Activated effector memory CD4-positive, alpha-beta T cell treated with Interleukin-2 at 50 U/mL for 16 hours (primary cell): ENCODE measurements at places on chromosomes 6 and 20.

DNA sequence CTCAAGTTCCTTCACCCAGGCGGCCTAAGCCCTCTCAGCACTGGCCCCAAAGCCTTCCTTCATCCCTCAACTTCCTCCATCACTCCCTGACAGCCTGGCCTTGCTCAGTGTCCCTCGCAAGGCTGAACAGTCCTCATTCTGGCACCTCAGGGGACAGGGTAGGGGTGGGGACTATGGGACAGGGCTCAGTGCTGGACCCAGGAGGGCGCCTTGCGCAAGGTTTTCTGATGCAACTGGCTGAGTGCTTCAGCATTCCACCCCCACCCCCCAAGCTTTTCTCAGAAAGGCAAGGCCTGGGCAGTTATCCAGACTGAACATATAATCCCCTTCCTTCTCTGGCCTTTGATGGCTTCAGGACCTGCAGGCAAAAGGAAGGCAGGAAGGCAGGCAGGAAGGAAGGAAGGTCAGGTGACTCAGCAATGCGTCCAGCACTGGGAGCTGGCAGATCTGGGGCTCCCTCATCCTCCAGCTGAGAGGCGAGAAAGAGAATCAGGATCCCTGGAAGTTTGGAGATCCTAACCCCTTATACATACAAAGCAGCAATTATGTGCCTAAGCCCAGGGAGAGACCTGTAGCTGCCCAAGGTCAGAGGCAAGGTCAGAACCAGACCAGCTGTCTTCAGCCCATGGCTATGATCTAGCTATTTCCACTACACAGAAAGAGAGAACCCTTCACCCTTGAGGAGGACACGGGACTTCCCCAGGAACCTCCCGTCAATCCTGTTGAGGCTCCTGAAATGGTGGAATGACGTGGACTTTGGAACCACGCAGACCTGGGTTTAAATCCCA lies 8.6 kb upstream of the TRIB3 start:
- DNase-seq: no peak

DNA sequence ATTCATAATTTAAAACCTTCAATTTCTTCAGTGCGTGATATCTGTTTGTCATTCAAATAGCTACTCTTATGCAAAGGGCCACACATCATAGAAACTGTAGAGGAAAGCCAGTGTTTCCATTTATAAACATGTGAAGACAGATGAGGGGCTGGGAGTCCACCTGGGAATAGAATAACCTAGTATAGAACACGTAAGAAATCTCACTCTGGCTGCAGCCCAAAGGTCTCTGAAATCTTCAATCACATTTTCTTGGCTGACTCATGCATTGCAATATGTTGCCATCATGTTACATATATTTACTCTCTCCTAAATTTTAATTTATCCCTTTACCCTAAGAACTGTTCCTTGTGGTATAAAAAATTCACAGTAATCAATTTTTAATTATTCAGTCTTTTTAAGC lies 123.2 kb downstream of the ELOVL4 start:
- DNase-seq: no peak

DNA sequence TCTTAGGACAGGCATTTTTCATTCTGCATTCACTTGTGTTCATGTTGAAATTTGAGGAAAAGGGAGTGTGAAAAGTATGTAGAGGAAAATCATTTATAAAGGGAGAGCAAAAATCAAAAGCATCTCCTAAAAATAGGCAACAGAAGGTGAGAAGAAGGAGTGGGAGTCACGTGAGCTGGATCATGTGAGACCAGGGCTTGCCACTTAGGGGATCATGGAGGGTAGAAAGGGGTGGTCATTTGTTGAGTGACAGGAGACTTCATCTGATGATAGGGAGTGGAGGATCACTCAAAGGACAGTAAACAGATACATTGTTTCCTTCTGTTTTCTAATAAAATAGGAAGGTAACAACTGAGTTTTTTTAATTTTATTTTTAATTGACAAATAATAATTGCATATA lies 17.1 kb downstream of the RBM24 start:
- DNase-seq: no peak

DNA sequence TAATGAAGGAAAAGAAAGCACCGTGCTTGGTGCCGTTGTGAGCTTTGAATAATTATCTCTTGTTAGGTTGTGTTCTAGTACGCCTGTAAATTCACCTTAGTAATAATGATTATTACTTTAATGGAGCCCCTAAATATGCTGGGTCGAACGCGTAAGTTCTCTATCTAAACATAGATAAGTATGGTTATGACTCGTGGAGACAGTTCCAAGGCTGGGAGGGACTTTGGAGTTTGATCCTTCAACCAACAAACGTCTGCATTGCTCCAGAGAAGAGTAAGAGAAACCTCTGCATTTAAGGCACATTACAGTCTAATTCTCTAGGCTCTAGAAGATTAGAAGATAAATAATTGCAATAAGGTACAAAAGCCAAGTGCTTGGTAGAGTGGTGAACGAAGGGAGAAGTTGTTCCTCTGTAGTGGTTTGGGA lies 514 bp downstream of the ACOT13 start:
- no peak for DNase-seq

- no peak for DNase-seq
These were observed 84.8 kb downstream of the TTLL2 start for GRCh38 chr6:167409694-167410093.

DNA sequence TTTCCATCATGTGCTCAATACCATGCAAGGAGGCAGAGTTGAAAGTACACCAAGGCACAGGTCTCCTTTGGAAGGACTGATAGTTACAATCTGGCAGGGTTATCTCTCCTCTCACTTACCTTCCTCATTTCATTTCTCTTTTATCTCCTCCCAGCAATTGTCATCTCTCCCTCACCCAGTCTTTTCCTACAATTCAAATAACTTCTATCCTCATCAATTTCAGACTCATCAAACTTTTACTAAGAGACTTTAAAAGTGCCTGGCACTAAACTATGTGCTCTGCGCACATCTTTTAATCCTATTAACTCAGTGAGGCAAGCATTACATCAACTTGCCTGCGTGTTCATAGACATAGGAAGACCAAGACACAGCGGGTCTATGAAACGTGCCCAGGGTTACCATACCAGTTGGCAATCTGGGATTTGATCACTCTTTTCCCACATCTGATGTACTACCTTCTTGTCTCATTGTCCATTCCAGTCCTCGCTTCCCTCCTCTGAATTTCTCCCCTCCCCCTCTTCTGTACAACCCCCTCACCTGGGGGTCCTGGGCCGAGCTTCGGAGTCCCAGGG lies 1.2 kb downstream of the VARS1 start:
- no peak for DNase-seq

- no peak for DNase-seq
These were observed 32.0 kb downstream of the CFAP61 start for GRCh38 chr20:20084296-20084752.

DNA sequence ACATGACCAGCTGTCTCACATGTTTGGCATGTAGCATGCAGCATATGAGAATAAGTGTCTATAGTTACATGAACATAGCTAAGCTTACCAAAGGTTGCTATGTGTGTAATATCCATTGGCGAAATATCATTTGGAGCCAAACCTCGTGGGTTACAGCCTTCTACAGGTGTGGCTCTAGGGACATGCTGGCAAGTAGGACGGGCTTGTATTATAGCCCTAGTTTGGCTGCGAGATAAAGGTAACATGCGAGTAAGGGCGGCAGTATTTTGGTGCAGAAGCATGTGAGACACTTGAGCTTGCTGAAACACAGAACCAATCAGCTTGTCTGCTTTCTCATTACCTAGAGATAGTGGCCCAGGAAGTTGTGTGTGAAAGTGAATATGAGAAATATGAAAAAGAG lies 6.5 kb upstream of the ABHD12 start:
- no peak for DNase-seq

DNA sequence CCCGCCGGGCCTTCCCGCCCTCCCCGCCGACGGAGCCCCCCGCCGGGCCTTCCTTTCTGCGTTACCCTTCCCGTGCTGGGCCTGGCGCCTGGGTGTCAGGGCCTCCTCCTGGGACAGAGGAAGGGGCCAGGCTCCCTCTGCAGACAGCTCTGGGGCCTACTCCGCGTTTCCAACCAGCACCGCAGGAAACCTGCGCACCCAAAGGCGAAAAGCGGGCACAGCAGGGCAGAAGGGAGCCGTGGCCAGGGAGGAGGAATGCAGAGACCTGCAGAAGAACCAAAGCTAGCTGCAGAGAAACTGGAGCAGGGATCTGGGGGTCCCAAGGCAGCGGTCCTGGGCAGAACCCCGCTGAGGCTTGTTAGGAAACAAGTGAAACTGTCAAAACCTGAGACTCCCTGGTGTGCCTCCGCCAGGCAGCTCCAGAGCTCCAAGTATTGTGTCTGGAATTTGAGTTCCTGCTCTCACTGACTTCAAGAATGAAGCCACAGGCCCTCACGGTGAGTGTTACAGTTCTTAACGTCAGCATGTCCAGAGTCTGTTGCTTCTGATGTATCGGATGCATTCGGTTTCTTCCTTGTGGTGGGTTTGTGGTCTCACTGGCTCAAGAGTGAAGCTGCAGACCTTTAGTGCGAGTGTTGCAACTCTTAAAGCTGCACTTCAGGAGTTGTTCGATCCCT lies 33.3 kb downstream of the IRF4 start:
- DNase-seq: no peak

GRCh38 chr6:50899306-50899870 lies 80.7 kb downstream of the TFAP2B start:
- no peak for DNase-seq

DNA sequence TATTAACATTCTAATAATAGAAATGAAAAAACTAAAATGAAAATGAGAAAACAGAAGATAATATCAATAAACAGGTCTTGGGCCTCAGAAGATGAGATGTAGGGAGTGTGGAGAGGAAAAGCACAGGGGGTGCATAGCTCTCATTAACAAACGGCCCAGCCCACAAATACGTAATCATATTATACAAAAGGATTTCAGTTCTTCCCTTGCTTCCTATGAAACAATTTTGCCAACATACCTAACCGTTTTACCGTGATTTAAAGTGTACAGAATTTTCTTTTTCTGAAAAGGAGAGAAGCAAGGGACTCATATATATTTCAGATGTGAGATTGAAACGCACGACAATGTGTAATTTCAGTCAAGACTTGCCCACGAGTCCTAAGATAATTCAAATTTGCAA lies 136.0 kb downstream of the HFE start:
- no peak for DNase-seq

DNA sequence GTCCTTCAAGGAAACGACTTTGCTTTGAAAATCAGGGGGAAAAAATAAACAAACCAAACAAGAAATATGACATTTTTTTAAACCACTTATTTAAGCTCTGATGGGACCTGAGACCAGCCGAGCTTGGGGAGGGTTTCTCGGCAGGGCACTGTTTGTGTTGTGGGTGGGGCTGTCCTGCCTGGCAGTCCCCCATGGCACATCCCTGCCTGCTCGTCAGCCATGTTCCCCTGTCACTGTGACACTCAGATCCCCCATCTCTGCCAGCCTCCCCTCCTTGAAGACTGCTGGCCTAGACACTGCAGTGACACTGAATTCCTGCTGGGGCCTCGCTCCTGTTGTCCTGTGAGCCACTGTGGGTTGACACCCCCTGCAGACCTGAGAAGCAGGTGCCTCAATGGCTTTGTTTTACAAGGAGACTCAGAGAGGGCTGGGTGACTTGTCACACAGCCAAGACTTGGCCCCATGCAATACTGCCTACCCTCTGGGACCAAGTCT lies 95.1 kb upstream of the PTPN1 start:
- no peak for DNase-seq

DNA sequence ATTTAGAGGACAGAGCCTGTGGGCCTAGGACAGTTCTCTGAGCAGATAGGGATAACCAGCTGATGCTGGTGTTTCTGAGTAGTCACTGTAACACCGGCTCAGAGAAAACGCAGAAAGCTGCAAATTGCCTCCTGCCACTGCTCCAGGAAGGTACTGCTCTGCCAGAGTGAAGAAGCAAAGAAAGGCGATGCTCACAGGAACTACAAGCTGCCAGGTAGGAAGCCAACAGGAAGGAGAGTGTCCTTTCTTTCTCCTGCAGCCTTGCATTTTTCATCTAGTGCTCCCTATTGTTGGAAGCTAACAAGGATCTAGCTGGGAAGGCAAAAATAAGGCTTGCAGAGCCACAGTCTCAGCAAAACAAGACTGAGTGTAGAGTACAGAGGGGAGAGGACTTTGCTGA lies 70.7 kb upstream of the RAB32 start:
- DNase-seq: no peak

DNA sequence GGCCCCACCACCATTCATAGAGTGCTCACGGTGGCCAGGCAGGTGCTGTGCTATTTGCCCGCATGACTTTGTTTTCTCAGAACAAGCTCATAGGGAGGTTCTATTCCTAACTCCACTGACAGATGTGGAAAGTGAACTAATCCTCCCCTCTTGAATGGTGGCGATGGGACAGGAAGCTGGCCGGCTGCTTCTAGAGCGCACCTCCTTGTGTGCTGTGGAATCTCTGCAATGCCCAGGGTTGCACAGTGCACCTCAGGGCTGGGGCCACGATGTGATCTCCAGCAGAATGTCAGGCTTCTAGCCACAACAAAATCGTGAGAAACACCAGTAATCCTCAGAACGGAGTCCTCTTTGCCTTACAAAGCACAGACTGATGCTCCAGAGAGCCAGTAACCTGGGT lies 53.8 kb upstream of the SLC22A23 start:
- DNase-seq: no peak

GRCh38 chr20:272718-273117 lies 15.2 kb downstream of the DEFB132 start:
- DNase-seq: no peak

- no peak for DNase-seq
These were observed 42.3 kb upstream of the PTPN1 start for GRCh38 chr20:50467718-50468356.

GRCh38 chr20:23156170-23156841 lies 70.2 kb upstream of the CD93 start:
- DNase-seq: no peak

DNA sequence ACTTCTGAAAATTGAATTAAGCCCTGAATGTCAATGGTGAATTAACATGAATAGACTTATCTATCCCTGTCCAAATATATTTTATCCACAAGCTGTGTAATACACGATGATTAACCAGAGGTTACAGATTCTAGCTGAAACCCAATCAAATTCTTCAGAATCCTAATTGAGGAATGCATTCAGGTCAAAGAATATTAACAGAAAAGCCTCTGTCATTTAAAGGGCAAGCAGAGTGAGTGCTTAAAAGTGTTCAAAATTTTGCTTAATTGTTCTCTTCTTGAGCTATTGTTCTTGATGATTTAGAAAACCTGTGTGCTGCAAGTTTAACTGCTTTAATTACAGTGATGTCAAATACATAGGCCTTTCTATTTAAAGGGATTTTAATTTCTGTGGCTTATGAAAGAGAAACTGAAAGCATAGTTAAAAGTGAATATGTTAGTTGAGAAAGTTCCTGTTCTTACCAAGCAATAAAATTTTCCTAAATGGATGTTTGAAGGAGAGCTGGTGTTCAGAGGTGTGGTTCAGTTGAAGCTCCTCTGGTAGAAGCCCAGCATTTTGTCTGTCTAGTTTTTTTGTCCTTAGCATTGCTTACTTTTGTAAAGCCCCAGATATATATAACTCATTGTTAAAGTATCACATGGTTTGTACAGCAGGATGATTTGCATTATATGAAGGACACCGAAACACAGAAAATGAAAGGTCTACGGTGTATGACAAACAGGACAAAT lies 466.3 kb upstream of the PLCB4 start:
- DNase-seq: no peak

- no peak for DNase-seq
These were observed 62.0 kb downstream of the HIVEP2 start for GRCh38 chr6:142883011-142883410.

- no peak for DNase-seq
These were observed 207.8 kb downstream of the BMP2 start for GRCh38 chr20:6975311-6975710.

GRCh38 chr20:13325033-13325432 lies 104.0 kb downstream of the ISM1 start:
- DNase-seq: no peak

- DNase-seq: no peak
These were observed 99.3 kb upstream of the MRPS10 start for GRCh38 chr6:42316981-42317380.
